ENCODE measurements at places on chromosomes 3 and 15.
A peak's percentile ranks its signal among the peaks of the same experiment; 100 is the strongest.

DNA sequence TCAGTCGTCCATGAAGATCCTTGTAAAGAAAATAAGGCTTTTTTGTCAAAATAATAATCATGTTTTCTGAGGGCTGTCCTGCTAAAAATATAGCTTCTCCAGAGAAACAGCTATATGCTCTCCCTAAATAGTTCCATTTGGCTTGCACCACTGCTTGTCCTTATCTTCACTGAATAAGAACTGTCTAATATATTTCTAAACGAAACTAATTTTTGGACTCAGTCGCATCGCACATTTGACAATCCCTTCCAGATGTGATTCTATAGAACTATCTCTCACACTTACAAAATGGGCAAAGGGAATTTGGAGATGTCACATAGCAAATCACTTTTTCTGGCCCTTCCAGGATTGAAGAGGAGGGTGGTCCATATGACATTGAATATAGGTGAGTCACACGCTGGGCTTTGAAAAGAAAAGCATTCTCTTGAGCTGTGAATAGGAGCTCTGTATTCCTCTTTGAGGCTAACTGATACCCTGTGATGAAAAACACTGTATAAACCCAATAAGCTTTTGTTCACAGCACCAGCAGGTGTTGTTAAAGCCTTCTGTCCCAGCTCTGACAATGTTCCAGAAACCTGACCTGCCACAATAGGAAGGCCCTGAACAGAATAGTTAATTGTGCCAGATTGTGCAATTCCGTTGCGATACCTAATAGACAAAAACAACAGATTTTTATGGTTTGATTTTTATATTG, 1144.2 kb downstream of the ROBO2 start:
- DNase-seq: no peak

DNA sequence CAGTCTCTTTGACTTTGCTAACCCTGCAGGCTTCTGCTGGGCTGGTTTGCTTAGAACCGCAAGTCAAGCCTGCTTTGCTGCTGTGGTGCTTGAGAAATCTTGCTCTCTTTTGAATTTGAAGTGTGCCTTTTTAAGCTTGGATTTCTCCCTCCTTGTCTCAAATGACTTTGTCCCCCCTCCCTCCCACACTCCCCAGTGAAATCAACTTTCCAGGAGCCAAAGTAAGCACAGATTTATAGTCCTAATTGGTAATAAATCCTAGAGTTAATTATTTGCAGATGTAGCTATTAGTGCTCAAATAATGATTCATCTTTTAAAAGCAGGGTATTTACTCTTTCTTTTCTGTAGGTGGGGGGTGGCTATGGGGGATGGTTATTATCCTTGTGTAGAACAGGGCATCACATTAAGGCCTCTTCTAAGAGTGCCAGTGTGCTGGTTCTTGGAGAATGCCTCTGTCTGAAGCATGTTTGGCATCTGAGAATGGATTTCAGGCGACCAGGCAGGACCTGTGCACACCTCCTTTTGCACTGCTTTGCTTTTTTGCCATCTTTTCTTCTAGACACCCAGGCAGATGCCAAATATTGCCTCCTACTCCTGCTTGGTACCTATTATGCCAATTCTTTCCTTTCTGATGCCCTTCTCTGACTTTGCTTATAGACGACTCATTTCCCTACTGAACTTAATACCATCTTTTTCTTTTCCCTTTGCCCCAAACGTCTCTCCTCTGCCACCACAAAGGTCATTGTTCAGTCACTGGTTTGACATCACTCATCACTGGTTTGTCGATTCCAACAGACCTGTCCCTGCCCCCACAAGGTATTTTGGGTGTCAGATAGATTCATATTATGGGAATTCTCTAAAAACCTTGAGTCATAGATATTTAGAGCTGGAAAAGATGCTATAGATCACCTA, 50.7 kb downstream of the CLDN11 start:
- DNase-seq: no peak

DNA sequence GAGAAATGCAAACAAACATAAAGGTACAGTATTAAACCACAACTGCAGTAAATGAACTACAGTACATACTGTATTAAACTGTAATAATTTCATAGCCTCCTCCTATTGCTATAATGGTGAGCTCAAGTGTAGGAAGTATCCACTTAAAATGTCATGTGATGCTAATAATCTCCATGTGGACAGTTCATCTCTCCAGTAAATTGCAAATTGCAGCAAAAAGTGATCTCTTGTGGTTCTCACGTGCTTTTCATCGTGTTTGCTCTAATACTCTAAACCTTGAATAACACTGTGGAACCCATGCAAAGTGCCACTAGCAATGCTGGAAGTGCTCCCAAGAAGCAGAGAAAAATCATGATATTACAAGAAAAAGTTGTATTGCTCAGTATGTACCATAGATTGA, 9.2 kb upstream of the FNDC3B start:
- no peak for DNase-seq

- no peak for DNase-seq
Measured at GRCh38 chr3:151113343-151113742, 27.9 kb downstream of the MED12L start.

GRCh38 chr3:8982509-8982908, 19.2 kb upstream of the RAD18 start:
- no peak for DNase-seq

DNA sequence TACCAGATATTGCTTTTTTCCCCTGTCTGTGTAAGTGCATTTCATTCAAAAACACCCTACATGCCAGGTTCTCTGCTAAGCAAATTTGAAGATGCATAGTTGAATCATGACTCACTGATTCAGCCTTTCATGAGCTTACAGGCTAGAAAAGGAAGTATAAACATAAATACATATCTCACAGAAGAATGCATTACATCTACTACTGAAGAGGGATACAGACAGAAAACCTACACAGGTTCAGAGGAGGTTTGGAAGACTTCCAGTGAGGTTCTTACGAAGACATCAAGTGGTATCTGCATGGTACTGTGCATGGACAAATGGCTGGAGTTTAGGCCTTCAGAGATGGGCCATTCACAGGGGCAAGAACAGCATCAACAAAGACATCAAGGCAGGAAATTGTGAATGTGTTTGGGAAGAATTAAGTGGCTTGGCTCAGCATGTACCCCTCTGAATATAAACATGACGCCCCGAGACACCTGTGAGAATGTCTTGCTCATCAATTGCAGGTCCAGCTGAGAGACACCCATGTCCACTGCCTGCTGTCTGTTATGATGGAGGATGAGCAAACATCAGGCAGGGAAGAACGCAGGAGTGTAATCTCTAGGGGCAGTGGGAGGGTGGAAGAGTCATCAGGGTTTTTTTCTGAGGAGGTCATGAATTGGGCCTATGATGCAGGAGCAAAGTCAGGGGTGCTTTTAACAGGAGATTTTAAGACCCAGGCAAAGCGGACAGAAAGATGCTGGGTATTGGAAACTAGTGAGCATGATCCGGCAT, 105.1 kb upstream of the GALNT15 start:
- DNase-seq: peak; percentile 96

DNA sequence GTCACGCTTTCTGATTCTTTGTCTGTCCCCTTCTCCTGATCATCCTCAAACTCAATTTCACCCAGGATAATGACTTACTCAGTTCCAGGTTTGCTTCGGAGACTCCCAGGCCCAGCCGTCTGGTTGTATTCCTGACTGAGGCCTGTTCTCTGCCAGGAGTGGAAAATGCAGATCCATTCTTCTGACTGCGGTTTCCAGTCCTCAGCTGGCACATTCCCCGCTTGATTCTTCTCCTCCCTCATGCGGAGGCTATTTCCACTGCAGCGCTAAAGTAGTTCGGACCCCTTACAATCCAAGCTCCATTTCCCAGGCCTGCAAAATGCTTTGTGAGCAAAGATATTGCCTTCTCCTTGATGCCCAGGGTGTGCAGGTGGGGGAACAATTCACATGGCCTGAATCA, 47.2 kb upstream of the GALNT15 start:
- DNase-seq: no peak

DNA sequence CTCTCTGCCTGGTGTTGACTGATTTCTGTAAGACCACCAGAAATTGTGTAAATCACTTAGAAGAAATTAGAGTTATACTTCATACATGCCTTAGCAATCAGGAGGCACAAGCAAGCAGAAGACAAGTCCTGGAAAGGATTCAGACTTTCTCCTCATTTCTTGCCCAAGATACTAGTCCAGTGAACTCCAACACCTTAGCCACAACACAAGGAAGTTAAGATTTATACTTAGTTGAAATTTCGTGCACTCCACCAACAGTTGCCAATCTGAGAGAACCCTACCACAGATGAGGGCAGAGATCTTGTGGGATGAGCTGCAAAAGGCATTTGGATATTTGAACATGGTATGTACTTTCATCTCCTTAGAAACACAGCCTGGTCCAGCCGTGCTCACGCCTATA, 2.3 kb downstream of the P3H2 start:
- DNase-seq: no peak

DNA sequence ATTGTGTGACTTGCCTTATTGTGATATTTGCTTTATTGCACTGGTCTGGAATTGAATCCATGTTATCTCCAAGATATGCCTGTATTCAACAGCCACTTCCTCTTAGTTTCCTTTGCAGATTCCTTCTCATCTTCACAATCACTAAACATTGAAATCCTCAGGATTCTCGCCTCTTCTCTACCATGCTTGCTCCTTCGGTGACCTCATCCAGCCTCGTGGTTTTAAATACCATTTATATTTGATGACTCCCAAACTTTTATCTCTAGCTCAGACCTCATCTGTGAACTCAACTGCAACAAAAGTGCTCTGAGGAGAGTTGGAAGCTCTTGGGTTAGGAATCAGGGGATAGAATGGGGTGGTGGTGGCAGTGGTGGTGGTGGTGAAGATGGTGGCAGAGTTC, 19.9 kb downstream of the POLR2M start:
- no peak for DNase-seq

GRCh38 chr15:82950295-82950694, 2.2 kb downstream of the HOMER2 start:
- no peak for DNase-seq

GRCh38 chr15:61651267-61651666, 409.0 kb downstream of the VPS13C start:
- no peak for DNase-seq

DNA sequence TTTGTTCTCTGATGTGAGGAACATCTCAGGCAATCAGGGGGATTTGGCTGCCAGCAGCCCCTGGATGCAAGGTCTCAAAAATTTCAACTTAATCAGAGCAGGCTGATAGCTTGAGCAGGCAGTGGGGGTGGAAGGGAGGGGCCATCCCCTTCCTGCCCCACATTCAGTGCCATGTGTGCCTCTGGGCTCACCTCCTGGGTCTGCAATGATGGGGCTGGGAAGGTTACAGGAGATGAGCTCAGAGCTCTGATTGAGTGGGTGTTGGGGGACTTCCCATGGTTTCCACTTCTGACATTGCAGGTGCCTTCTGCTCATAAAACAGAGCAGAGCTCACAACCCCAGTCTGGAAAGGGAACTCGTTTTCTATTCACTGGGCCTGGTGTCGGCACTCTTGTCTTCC, 37.0 kb downstream of the PARP16 start:
- DNase-seq: no peak

GRCh38 chr15:65870889-65871533, 1.7 kb downstream of the RAB11A start:
- DNase-seq: no peak

- DNase-seq: no peak
Measured at GRCh38 chr3:129139911-129140310, 18.3 kb upstream of the RAB43 start.

DNA sequence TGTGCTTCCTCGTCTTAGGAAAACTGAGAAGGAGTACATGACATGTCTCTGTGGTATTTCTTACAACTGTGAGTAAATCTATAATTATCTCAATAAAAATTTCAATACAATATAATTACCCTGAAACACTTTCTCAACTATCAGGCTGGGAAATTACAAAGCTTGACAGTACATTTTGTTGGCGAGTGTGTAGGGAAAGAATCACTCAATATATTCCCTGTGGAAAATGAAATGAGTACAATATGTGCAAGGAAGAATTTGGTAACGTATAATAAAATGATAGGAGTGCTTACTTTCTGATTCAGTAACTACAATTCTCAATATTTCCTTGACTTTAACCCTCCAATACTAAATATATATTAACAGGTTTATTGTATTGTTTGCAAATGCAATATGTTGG, 818.2 kb upstream of the CADM2 start:
- DNase-seq: no peak

DNA sequence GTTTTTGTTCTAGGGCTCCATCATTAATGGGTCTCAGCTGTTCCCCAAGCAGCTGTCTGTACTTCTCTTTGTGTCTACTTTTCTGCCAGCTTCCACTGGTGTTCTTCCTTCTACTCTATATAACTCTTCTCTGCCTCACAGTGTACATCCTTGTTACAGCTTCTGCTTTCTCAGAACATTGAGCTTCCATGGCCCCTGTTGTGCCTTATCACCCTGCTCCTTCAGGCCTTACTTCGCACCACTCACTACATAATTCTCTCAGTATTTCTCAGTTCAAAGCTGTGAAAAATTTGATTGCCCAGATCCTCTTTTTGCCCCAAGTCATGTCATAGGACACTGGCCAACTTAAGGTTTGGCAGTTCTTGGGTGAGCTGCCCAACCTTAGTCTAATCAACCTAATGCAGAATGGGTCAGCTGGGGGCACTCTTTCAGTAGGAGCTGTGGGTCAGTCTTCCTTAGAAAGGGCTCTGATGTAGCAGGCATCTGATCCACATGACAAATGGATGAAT, 28.9 kb downstream of the CSTA start:
- DNase-seq: no peak

DNA sequence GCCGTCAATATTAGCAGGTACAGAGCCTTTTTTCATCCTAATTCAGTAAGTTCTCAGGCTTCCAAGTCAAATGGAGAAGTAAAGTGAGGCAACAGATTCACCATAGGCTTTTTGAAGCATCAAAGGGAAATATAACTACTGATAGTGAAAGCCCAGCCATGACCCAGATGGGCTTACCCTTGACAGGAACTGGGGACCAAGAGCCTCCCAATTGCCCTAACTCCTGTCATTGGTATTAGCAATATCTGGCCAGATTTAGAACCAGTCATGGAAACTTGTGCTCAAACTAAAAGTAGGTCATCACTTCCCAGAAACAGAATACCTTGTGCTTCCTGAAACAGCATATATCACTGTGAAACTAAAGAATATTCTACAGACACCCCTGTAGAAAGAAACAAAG, 33.0 kb downstream of the NME9 start:
- no peak for DNase-seq

DNA sequence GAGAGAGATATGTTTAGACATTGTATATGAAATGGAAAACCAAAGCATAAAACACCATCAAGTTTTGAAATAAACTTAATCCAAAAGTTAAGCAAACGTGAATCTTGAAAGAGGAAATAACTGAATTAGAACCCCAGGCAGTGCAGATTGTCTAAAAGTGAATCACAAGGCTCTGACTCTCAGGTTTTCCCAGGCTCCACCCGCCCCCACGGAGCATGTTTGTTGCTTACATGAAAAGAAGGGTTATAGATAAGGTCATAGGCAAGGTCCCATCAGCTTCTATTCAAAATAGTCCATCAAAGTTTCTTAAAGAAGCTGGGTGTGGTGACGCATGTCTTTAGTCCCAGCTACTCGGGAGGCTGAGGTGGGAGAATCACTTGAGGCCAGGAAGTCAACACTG, 29.0 kb upstream of the SLMAP start:
- DNase-seq: no peak

DNA sequence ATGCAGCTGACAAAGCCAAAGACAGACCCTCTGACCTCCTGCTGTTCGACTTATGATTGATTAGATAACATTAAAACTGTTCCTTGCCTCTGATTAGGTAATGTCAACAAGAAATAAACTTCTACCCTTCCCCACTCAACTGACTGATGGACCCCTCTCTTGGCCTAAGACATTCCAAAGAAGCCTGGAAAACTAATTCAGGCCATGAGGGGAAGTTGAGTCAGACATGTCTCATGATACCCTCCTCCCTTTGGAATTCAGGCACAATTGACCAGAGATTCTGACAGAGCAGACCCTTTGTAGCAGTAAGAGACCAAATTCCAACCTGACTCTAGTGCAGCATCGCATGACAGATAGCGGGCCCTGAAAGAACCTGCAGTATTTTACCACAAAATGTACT, 354.5 kb downstream of the OCA2 start:
- DNase-seq: no peak
